HTR-8/SVneo (cell line): ENCODE measurements at places on chromosomes 5 and 9.

DNA sequence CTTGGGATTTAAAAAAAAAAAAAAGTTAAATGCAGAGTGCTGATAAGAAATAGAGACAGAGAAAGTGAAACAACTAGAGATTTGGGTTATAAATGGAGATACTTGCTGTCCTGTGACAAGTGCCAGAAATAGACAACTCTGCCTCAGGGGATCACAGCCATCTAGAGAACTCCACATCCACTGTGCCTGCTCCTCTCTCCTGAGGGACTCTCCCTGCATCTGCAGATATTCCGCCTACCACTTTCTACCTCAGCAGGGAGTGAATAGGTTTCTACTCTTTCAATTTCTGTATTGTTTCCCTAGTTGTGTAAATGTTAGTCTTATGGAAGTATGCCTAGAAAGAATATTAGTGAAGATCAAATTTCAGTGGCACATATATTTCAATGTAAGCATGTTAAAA, 307.2 kb downstream of the HTR1A start:
- DNase-seq = no peak

- no peak for DNase-seq
Measured at GRCh38 chr5:160166973-160167623, 47.8 kb upstream of the PWWP2A start.

- no peak for DNase-seq
Measured at GRCh38 chr5:40346901-40347300, 332.8 kb upstream of the PTGER4 start.

DNA sequence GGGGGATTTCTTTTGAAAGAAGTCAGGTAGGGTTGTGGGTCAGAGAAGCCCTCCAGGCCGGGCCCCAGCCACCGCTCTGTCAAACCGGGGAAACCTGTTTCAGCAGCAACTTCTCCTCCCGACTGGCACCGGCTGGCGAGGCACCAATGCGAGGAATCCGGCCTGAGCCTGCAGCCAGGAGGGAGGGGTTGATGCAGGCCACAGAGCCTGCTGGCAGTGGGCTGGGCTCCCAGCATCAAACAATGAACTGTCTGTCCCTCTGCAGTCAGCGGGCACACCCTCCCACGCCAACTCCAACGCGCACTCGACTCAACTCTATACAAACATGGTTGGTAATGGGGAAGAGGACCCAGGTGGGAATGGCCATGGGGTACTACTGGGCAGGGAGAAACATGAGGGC, 12.1 kb downstream of the PCDH1 start:
- no peak for DNase-seq

- DNase-seq = no peak
Measured at GRCh38 chr5:146428658-146429057, 18.5 kb upstream of the TCERG1 start.

GRCh38 chr9:77876590-77876989, 155.0 kb downstream of the GNAQ start:
- DNase-seq = no peak
